ENCODE measurements at places on chromosomes 3 and 15. TPM values are rescaled to one million over a fixed set of nuclear protein-coding genes. Genes with fewer than 3 reads are reported as not detected.

The PP2D1 gene
- not detected for total RNA-seq

The PLA2G4D gene
- not detected for total RNA-seq

The KLF15 gene
- total RNA-seq: 40.1 TPM

The ITIH3 gene
- total RNA-seq: 4.5 TPM

The SLC38A3 gene
- not detected for total RNA-seq

The PLA2G4E gene
- 1.1 TPM for total RNA-seq

The MYO5C gene
- 74.7 TPM for total RNA-seq

The HRH1 gene
- total RNA-seq: 6.4 TPM

The SPATA12 gene
- 0.15 TPM for total RNA-seq

Measured in lower lobe of right lung (tissue), 2 donors.